Putamen (tissue), 1 donor: ENCODE measurements at places on chromosomes 16 and 17.

- DNase-seq: no peak
Measured at GRCh38 chr17:75774471-75774990, 9.5 kb upstream of the GALK1 start.

GRCh38 chr16:11675561-11676511 lies 7.6 kb downstream of the SNN start:
- DNase-seq: no peak

- DNase-seq: no peak
Measured at GRCh38 chr17:27990100-27990499, 52.4 kb upstream of the NLK start.

DNA sequence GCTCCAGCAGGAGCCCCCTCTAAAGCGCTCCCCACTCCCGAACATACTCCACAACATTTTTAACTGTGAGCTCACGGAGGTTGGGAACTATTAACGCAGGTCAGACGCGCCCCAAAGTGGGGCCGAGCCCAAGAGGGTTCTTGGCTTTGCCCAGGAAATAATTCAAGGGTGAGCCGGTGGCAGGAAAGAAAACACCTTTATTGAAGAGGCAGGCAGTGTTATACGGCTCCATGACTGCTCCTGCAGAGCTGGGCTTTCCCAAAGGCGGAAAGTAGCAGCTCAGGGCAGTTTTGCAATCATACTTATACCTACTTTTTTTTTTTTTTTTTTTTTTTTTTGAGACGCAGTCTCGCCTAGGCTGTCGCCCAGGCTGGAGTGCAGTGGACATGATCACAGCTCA lies 6.2 kb downstream of the ADCY9 start:
- no peak for DNase-seq

DNA sequence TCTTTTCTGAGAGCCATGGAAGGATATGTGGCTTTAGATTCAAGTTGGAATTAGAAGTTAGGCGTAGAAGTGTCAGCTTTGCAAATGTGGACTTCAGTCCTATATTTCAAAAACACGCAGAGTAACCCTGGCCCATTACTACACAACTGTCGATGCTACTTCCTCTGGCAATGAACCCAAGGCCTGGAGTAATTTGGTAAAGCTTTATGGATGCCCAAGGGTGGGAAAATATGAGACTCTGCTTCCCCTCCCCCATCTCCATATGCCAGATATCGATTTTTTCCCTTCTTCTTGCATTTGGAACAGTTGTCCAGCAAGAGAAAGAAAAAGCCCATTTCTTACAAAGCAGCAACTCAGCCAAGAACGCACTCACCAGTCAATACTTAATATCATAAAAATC lies 2.9 kb upstream of the MAP1LC3B start:
- no peak for DNase-seq

DNA sequence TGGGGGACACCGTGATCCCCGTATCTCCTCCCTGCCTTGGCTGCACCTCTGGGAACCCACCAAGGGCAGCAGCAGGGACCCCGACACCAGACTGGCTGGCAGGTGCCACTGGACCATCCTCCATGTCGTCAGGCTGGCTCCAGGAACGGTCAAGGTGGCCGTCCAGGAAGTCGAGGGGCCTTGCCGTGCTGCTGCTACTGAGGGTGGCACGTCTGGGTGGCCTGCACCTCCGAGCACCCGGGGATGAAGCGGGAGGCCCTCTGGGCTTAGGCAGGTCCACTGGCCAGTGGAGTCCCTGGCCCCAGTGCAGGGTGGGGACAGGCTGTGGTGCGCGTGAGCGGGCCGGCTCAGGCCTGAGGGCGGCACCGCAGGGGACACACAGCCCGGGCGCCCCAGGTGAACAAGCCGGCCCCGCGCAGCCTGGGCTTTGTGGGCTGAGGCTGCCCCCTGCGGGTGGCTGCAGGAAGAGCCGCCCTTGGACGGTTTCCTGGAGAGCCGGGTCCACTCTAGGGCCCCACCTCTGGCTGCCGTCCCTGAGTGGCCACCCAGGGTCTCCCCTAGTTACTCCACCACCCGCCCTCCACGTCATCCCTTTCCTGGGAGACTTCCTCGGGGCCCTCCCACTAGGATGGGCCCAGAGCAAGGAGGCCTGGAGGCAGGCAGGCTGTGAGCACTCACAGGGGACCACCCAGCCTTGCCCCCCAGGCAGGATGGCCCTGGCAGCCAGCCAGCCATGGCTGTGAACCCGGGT lies 42.8 kb upstream of the ZC3H18 start:
- no peak for DNase-seq

- DNase-seq: no peak
Measured at GRCh38 chr17:49696233-49696761, 11.5 kb downstream of the SLC35B1 start.

DNA sequence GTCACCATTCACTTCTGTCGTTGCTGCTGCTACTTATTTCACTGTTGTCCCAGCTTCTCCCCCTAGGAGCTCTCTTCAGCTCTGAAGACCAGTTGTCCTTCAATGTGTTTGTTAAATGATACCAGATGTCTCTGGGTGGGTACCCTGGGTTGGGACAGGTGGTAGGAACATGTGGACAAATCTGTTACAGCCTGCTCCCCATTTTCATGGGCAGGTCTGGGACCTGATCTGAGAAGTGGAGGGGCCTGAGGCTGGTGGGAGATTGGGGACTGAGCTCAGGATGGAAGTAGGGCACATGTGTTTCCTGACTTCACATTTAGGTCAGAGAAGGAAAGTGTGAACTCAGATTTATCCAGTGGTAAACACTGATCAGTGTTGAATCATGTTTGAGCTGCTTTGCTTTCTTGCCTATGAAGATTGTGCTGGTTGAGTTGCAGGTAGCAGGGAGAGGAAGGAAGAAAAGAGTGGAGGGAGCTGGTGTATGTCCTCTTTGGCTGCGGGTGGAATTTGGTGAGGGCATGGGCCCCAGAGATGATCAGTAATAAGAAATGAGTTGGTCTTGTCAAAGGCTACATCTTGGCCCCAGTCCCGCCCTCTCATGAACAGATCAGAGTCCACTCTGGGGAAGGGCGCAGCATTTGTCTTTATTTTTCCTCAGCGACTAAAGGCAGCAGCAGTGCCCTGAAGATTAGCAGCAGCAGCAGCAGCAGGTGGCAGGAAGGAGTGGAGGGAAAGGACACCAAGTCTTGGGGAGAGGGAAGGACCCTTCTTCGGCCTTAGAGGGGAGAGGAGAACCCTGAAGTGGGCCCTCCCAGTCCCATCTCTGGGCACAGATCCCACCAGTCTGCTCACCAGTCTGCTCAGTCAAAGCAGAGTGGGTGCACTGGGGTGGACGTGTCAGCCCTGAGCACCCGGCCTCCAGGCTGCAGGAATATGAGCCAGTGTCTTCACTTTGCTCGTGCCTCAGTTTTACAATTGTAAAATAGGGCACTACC lies 6.1 kb upstream of the EFTUD2 start:
- no peak for DNase-seq

- no peak for DNase-seq
Measured at GRCh38 chr16:23496821-23497542, 13.3 kb downstream of the GGA2 start.

DNA sequence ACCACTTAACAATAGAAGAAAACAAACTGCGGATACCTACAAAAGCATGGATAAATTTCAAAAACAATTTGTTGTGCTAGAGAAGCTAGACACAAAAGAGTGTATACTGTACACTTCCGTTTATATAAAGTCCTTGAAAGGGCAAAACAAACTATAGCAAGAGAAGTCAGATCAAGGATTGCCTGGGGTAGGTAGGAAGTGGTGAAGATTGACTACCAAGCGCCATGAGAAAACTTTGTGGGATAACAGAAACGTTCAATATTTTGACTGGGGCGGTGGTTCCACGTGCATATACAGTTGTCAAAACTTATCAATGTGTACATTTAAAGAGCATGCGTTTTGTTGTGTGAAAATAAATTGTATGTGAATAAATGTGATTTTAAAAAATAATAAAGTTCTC lies 55.6 kb upstream of the CCL2 start:
- DNase-seq: no peak

DNA sequence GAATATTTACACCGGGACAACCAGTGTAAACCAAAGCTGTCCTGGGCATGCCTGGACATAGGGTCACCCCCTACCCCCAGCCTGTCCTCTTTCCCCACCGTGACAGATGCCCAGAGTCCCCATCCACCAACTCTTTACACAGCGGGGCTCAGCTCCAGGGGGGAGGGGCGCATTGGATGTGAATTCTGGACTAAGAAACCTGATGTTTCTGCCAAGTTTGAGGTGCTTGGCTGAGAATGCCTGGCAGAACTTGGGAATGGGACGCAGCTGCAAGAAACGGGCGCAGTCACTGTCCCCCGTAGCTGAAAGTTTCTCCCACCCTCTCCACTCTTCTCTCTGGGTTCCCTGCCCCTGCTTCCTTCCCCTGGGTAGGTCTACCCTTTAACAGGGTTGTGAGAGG lies 68.0 kb upstream of the CDC42EP4 start:
- DNase-seq: no peak

- no peak for DNase-seq
Measured at GRCh38 chr16:67190041-67190440, at the start of gene EXOC3L1. Gene EXOC3L1 (minus strand): TSS chr16:67190136. CDS start chr16:67189676, 460 bp downstream.

DNA sequence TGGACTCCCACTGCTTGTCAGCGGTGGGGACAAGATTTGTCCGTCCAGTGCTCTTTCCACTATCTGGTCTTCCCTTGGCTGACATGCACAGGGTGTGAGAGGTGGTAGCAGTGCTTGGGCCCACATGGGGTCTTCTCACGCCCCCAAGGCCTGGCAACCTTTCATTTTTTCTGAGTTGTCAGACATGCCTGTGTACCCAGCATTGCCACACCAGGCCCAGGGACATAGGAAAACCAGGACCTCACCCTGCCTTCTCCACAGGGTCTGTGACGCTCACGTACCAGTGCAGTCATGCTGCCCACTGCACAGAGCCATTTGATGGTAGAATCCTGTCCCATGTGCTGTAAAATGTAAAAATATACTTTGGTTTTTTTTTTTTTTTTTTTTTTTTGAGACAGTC lies 57.8 kb downstream of the B9D1 start:
- no peak for DNase-seq

- DNase-seq: no peak
Measured at GRCh38 chr17:28864991-28865849, 10.4 kb downstream of the ERAL1 start.

- peak; percentile 30 for DNase-seq
Measured at GRCh38 chr16:19071811-19072777, 4.7 kb downstream of the COQ7 start.

DNA sequence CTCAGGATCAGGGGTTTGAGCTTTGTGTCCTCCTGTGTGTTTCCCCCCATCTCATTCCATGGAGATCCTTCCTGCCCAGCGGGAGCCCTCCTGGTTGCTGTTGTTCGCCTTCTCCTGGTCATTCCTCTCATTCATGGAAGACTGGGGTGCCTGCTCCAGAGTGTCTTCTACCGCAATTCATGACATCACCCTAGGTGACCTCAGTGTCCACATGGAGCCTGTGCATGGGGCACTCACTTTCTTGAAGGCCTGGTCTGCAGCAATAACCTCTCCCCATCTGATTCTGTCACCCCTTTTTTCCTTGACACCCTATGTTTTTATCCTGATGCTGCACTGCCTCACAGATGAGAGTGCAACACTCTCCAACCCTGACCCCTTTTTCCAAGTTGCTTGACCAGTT lies 21.4 kb upstream of the ARHGAP17 start:
- DNase-seq: no peak

DNA sequence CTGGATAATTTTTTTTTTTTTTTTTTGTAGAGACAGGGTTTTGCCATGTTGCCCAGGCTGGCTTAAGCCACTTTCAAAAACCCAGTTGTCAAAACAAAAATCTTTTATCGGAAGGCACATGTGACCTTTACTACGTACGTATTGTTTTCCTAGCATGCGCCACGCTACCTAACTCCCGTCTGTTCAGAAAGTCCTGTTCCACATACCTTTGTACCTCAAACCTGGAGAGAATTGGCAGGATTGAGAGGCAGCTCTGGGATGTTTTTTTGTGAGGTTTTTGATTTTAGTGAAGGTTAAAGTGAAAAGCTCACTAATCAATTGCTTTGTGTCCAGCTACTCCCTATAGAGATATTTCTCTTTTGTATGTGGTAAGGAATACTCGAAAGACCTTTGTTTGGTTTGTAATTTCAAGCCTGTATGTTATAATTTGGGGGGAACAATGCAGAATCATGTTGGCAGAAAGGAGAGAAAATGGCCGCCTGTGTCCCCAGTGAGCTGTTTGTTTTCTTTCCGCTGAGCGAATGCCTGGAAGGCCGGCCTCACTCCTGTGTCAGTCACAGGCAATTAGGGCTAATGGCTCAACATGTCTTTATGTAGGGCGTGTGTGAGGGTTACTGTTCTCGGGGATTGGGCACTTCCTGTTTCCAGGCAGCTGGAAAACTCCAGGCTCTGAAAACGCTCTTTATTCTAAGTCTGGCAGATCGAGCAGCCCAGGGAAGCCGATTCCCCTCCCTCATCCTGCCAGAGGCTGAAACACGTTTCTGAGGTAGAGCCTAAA lies 60.8 kb upstream of the CLEC18A start:
- DNase-seq: peak; percentile 97

- no peak for DNase-seq
Measured at GRCh38 chr17:42535155-42536047, 640 bp upstream of the NAGLU start.

- DNase-seq: no peak
Measured at GRCh38 chr16:57060323-57061083, 31.9 kb upstream of the CPNE2 start.

DNA sequence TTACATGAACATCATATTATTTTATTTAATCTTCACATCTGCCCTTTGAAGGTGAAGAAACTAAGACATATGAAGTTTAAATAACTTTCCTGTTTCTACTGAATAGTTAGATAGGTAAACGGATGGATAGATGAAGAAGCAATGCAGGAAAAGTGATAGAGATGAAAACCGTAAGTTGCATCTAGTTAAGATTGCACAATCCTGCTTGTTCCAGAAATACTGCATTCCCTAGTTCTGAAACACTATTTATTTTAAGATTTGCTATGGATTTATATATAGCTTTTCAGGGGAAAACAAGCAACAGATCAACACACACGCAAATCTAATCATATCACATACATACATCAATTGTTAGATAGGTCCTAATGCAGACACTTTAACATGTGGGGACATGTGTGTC lies 512.7 kb upstream of the C16orf82 start:
- no peak for DNase-seq

- no peak for DNase-seq
Measured at GRCh38 chr17:4407851-4408250, 25.9 kb upstream of the SPNS3 start.

GRCh38 chr17:55090079-55090492 lies 121.5 kb downstream of the STXBP4 start:
- DNase-seq: peak; percentile 51

- DNase-seq: no peak
Measured at GRCh38 chr16:29117631-29118030, 132.8 kb downstream of the LAT start.

DNA sequence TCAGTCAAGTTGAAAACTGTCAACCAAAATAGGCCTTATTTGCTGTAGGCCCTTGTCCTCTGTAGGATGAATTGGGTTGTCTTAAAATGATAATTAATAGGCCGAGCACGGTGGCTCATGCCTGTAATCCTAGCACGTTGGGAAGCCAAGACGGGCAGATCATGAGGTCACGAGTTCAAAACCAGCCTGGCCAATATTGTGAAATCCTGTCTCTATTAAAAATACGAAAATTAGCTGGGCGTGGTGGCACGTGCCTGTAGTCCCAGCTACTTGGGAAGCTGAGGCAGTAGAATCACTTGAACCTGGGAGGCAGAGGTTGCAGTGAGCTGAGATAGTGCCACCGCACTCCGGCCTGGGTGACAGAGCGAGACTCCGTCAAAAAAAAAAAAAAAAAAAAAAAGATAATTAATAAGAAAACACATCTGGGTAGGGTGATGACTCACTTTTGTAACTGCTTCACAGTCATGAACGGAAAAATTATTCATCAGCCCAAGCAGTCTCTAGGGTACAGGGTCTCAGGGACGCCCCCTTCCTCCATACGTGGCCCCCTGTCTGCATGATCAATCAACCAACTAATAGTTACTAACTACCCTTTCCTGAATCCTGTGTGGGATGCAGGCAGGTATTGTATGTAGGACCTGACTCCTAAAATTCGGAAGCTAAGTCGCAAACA lies 137.0 kb upstream of the RCVRN start:
- no peak for DNase-seq
